IPS-NIHi11 (cell line): ENCODE measurements at places on chromosomes 1 and 21.

DNA sequence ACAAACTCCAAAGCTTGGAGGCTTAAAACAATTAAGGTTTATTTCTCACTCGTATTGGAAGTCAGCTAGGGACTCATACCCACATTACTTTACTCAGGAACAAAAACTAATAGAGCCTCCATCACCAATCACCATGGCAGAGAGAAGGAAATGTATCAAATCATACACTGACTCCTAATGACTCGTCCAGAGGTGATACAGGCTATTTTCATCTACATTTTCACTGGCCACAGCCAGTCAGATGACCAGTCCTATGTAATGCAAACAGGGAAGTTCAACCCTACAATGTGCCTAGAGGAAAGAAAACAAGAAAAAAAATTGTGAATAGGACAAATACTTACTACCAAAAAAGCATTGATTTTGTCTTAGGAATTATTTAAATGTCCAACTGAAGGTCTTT lies 110.3 kb downstream of the SEC16B start:
- DNase-seq = no peak

DNA sequence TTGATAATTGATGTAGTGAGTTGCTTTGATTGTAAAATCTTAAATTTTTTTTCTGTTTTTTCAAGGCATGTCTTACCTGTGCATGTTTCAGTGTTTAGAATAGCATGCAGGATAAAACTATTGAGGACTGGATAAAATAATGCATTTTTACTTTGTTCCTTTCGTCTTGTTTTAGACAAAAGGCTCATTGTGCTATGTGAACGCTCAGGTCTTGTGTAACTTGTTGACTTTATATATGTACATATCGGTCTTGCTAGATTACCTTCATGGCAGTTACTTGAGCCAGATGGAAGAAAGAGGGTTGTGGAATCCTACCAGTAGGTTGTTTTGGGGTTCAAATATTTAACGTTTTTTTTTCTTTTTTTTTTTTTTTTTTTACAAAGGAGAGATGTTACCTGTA lies 7.0 kb downstream of the NFIA start:
- no peak for DNase-seq

GRCh38 chr1:181849071-181849470 lies 212.4 kb downstream of the ZNF648 start:
- no peak for DNase-seq

DNA sequence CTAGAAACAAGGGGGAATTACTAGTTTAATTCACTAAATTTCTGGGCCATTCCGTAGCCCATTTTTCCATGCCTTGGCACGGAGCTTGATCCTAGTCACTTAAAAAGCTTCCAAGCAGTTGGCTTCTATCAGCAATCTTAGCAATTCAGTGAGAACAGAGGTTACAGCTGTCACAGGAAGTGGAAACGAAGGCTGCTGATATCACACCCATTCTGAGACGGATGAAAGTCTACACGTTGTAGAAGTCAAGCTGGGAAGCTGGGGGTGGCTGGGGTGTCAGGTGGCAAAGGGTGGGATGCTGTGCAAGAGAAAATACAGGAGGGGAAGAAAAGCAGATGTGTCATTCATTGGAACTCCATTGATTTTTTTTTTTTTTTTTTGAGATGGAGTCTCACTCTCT lies 11.8 kb upstream of the STMN1 start:
- DNase-seq = no peak
